Inflammatory macrophage treated with lipopolysaccharide for 4 hours (primary cell): ENCODE measurements at places on chromosomes 2 and 18.
A peak's percentile ranks its signal among the peaks of the same experiment; 100 is the strongest.

GRCh38 chr2:66748939-66749338 lies 314.0 kb downstream of the MEIS1 start:
- DNase-seq = peak; percentile 3

DNA sequence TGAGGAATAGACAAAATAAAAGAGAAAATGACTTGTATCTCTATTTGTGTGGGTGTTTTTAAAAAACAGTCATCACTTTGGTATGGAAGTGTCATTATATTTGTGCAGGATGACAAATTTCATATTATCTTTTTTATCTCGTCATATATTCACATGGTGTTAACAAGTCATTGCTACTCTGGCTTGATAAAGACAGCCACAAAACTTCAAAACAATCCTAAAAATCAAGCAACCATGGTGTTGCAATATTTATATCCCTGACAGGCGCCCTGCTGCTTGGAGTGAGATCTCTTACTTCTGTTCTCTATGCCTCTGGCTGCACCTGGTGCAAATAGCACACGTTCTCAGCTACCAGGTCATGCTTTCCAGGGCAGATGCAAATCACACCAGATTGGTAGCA lies 278.0 kb upstream of the EPHA4 start:
- no peak for DNase-seq

GRCh38 chr18:79102886-79103285 lies 33.7 kb downstream of the ATP9B start:
- no peak for DNase-seq

DNA sequence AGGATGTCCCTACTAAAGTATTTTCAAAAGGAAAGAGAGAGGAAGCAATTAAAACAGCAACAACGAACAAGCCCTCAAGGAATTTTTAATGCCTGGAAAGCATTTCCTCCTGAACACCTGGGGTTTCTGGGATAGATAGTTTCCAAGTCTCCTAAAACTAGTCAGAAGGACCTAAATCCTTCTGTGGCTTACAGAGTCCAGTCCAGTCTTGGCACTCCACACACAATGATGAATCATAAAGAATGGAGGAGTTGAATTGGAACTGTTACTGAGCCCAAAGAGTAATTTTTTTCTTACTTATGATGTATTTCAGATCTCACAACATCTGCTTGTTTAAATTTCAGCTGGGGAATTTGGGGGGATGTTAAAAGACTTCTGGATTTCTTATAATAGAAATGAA lies 144.6 kb upstream of the SETBP1 start:
- DNase-seq = no peak

GRCh38 chr2:23390152-23390551 lies 5.2 kb downstream of the KLHL29 start:
- no peak for DNase-seq

GRCh38 chr2:240873098-240873788 lies 4.6 kb downstream of the AGXT start:
- DNase-seq = no peak

GRCh38 chr2:68403199-68403644 lies 38.1 kb downstream of the PLEK start:
- no peak for DNase-seq

DNA sequence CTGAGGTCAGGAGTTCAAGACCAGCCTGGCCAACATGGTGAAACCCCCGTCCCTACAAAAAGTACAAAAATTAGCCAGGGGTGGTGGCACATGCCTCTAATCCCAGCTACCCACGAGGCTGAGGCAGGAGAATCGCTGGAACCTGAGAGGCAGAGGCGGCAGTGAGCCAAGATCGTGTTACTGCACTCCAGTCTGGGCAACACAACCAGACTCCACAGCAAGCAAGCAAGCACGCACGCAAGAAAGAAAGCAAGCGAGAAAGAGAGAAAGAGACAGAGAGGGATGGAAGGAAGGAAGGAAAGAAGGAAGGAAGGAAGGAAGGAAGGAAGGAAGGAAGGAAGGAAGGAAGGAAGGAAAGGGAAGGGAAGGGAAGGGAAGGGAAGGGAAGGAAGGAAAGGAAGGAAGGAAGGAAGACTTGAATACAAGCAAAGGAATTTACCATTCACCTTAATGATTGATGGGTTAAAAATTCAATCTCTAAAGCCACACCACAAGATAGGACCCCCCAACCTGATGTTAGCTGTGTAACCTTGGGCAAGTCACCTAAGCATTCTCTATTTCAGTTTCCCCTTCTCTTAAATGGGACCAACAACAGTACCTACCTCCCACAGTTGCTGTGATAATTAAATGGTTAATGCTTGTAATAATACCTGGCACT lies 181.7 kb downstream of the ATAD2B start:
- no peak for DNase-seq

- peak; percentile 43 for DNase-seq
These were observed 43.2 kb upstream of the NOSTRIN start for GRCh38 chr2:168758970-168759820.

GRCh38 chr2:16244966-16245320 lies 304.6 kb downstream of the MYCN start:
- DNase-seq = no peak

DNA sequence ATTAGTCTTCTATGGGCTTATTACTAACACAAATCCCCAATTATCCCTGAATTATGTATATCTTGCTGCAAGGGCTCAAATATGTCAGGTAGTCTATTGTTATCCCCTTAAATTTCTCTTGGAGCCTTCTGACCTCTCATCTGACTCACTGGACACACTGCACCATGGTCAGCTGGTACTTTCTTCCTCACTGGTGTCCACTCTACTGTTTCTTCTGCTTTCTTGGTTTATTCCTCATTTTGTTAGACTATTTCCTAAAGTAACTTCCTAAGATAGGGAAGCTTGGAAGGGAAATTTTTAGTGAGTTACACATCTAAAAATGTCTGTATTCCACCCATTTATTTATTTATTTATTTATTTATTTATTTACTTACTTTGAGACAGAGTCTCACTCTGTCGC lies 26.5 kb downstream of the WDR35 start:
- peak; percentile 25 for DNase-seq

DNA sequence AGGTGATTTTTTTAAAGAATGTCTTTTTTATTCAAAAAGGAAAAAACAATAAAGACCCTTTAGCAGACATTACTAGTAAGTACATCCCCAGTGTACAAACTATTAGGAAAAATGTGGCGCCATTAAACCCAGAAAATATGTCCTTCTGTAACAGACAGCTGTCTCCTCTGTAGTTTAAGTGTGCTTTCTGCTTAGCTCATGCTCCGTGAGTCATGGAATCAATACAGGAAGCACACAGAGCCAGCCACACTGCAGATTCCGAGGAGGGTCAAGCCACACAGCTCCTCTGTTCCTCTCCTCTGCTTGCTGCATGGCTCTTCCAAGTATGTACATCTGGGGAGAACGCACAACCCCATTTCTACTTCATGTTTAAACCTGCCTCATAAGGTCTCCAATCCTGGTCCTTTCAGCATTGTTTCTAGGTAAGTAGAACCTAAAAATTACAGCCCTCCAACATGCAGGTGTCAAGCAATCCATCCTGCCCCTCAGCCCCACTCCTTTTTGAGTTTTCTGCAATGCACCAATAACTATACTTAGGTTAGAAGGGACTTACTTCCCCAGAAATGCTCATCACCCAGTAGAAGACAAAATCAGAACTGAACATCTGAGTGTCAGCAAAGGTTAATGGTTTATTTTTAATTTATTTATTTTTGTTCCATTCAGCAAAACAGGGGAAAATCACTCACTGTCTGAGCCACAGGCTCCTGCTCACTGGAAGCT lies 37.5 kb downstream of the ACVR1 start:
- peak; percentile 82 for DNase-seq

- no peak for DNase-seq
These were observed 38.5 kb downstream of the NPHP1 start for GRCh38 chr2:110166266-110166665.

DNA sequence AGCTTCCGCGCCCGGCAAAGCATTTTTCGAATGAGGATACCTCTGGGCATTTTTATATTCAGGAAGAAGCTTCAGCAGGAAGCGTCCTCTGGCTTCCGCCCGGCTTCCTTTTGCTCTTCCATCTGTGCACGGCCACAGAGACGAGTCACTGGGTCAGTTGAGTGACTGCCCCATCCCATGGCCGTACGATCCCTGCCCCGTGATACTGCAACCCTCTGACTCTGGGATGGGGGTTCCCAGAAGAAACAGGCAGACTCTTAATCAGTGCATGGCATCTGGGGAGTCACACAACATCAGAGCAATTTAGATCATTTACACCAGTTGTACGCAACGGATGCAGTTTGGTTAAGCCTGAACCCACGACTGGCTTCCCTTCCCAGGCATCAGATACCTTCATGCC lies 40.9 kb downstream of the SLC4A3 start:
- DNase-seq = no peak

- peak; percentile 82 for DNase-seq
These were observed 97.0 kb upstream of the FN1 start for GRCh38 chr2:215532844-215533243.

DNA sequence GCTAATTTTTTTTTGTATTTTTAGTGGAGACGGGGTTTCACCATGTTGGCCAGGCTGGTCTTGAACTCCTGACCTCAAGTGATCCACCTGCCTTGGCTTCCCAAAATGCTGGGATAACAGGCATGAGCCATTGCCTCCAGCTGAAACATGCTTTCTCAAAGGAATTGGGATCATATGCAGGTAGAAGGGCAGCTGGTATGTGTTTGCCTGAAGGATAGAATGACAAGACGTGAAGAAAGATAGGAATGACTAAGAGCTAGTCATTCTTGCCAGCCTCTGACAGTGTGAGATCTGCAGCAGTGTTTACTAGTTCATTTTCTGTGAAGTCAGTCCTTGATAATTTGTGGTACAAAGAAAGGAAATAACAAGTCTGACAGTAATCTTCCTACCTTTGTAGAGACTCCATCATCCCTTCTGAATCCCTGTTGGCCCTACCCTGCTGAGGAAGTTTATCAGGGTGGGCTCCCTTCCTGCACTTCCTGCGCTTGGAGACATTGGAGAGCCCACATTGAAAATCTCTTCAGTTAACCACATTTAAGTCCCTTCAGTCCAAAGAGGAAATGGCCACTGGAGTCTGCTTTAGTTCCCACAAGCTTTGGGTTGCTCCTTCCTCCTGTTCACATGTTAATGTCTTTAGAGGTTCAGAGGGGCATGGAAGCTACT lies 14.7 kb downstream of the CFLAR start:
- DNase-seq = peak; percentile 73

- peak; percentile 70 for DNase-seq
These were observed 8.3 kb upstream of the ZC3H15 start for GRCh38 chr2:186477790-186478189.

DNA sequence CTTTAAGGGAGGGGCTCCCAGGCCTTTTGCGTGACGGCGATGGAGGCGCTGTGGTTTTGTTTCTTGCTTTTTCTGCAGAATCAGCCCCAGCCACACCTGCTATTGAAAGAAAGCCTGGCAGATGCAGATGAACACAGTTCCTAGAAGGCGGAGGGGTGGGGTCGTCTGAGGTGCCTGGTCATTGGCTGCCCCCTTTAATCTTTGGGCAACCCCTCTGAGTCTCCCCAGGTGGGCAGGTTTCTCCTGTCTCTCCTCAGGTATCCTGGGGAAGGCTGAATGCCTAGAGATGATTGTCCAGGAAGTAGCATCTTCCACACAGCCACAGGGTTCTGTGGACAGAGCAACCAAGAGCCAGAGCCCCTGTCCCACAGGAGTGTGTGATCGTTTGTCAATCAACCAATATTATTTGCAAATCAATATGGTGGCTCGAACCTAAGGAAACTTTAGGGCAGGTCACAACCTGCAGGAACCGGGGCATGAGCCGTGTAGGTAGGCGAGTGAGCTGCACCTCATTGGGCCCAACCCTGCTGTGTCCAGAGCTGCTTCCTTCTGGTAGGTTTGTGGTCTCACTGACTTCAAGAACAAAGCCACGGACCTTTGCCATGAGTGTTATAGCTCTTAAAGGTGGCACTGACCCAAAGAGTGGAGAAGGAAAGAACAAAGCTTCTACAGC lies 104.3 kb downstream of the NDUFA10 start:
- no peak for DNase-seq

GRCh38 chr2:21422050-21422449 lies 298.3 kb downstream of the TDRD15 start:
- DNase-seq = no peak

GRCh38 chr2:55985406-55985805 lies 61.8 kb upstream of the EFEMP1 start:
- DNase-seq = peak; percentile 56

DNA sequence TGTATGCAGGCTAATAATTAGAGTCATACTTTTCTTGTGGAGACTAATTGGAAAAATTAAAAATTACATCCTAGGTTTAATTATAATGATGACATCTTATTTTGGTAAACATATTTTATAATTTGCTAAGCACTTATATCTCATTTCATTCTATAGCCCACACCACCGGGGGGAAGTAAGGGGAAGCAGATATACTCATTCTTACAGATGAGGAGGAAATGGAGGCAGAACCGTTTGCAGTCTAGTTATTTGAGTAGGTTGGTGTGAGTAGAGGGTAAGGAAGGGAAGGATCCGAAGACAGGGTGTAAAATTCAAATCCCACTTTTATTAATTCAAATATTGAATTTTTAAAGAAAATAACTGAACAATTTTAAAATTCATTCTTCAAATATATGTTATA lies 3.7 kb downstream of the ITGAV start:
- no peak for DNase-seq

- no peak for DNase-seq
These were observed 72.1 kb upstream of the RASGRP3 start for GRCh38 chr2:33404321-33404720.

- no peak for DNase-seq
These were observed 312.9 kb downstream of the PRKCE start for GRCh38 chr2:45964223-45964841.

DNA sequence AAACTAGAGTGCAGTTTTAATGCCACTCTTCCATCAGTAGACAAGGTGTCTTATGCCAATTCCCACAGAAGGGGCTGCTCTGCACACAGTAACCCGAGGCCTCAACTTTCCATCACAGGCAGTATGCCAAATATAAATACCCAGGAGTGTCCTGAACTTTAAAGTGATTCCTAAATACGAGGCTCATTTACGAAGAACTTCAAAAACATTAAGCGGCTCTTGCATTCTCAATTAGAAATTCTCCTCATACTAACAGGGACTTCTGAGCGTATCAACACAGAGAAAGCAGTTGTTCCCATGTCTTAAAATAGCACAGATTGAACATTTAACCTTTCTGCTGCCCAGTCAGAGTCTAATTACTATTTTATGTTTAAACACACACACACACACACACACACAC lies 638.6 kb downstream of the ERBB4 start:
- no peak for DNase-seq

DNA sequence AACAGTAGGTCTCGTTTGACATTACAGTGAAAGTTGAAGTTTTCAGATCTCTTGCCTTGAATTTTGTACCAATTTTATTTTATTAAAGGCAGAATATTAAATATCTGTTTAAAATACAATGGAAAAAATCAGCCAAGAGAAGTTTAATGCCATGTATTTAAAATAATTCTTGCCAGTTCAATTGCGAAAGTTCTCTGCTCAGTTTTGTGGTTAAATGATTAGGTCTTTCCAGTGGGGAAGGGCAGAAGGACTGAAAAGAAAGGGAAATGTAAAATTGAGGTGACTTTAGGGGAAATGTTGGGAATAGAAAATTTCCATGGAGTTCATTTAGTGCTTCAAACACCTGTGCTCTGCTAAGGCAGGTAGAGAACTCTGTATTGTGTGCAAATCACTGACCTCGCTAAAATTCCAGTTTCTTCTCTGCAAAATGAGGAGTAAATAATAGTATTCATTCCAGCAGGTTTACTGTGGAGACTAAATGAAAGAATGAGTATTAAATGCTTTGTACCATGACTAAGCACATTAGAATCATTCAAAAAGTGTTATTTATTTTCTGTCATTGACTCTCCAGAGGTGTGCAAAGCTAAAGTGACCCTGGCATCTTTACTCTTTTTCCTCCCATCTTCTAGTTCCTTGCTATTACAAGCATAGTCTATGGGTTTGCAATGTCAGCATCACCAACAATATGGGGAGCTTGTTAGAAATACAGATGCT lies 74.4 kb downstream of the KIAA1328 start:
- no peak for DNase-seq

- DNase-seq = no peak
These were observed 109.4 kb downstream of the CALCRL start for GRCh38 chr2:187338679-187339121.
